ENCODE measurements at places on chromosomes 4 and X.

- DNase-seq, result no peak
These were observed 231.2 kb downstream of the FRAS1 start for GRCh38 chr4:78288327-78288726.

DNA sequence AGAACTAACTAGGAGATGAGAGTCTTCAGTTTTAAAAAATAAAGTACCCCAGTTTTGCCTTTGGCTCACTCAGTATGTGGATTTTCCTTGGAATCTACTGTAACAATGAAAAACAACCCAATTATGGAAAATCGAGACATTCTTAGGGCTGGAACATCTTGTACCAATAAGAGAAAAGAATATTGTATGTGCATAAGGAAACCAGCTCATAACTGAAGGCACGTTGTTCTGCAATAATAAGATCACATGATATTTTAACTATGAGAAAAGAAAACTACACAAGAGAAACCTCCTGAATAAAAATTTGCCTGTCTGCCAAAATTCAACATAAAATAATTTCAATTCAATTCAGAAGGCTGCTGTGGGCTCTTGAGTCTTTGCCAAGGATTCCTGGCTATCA is 261.8 kb upstream of the EDNRA start:
- no peak for DNase-seq

DNA sequence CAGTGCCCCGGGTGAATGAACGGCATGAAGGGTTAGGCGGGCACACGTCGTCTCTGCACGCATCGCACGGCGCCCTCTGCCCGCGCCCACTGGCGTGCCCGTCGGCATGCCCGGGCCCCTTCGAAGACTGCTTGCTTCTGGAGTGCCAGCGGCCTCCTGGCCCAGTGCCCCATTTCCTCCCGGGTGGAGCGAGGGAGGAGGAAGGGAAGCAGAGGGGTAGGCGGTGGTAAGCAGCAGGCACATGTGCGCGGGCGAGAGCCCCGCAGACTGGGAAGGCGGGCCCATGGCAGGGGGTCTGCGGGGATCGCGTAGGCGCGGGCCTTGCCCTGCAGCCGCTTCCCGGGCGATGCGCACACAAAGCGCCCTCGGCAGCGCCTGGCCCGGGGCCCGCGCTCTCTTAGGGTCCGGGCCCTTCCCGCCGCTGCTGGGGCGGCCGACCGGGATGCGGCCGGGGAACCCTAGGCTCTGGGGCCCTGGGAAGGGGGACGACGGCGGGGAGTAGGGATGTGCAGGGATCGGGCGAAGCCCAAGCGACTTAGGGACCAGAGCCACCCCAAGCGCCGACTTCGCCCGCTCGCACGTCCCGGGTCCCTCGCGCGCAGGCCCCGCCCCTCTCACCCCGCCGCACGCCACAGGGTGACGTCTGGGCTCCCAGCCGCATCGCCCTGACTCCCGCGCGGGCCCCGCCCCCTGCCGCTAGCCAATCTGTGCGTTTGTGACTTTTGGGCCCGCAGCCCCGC is 866 bp upstream of the EMD start:
- no peak for DNase-seq

- DNase-seq, result no peak
These were observed 27.7 kb upstream of the PDE5A start for GRCh38 chr4:119656342-119656741.

GRCh38 chr4:136927172-136927571 is 605.1 kb downstream of the PCDH18 start:
- DNase-seq, result no peak

DNA sequence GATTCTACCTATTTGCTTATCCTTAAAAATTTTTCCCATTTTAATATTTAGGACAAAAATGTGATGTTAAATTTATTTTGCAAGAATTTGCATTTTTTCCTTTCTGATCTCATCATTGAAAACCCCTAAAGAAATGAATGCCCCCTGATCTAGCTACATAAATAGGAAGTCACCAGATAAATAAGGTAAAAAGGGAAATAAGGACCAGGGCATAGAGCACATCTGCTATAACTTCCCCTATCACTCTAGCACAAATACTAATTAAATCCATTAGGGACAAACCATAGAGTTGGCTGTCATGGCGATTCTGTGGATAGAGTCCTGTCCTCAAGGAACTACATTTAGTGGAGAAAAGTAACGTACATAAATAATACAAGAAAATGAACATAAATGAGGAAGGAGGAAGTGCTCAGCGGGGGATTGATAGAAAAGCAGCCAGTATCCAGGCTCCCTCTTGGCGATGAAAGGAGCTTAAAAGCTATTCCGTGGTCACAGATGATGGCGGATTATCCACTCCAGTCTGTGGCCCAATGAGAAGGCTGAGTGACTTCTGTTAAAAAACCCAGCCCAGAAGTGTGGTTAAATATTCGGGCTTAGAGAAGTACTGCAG is 76.9 kb upstream of the RPL34 start:
- no peak for DNase-seq

- no peak for DNase-seq
These were observed 250.7 kb downstream of the THOC2 start for GRCh38 chrX:123481913-123482851.

- no peak for DNase-seq
These were observed 16.3 kb upstream of the XAGE2 start for GRCh38 chrX:52352551-52352950.

All from frontal cortex (tissue), 4 donors.